NCI-H69 (cell line): ENCODE measurements at places on chromosomes 7 and 10.

GRCh38 chr7:96495751-96496216 lies 173.9 kb upstream of the SLC25A13 start:
- DNase-seq, result peak; percentile 99

DNA sequence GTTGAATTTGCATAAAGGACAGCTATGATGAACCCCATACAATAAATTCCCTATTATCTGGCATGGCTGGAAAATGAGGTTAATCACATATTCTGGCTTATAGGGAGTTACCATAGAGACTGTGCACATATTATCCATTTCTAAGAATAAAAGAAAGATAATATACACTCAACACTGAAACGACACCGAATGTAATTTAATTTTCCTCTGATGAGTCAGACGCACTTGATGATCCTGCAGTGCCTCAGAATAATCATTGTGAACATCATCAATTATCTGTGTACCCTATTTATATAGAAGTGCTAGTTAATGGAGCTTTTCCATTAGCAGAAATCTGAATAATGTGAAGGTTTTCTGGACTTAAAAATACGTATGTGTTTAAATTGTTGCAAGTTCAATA lies 60.2 kb downstream of the SGCE start:
- DNase-seq, result no peak

- no peak for DNase-seq
Observed at GRCh38 chr10:112741830-112742402, 208.1 kb upstream of the TCF7L2 start.

- DNase-seq, result no peak
Observed at GRCh38 chr7:83142365-83142764, 20.3 kb downstream of the PCLO start.

- peak; percentile 41 for DNase-seq
Observed at GRCh38 chr7:82789883-82790609, 346.5 kb upstream of the CACNA2D1 start.

- no peak for DNase-seq
Observed at GRCh38 chr7:150567169-150567568, at the start of gene GIMAP4. GIMAP4 (plus strand) TSS chr7:150567390; CDS start chr7:150569902, 2,512 bp downstream.

- peak; percentile 78 for DNase-seq
Observed at GRCh38 chr7:149005427-149006344, 22.6 kb downstream of the PDIA4 start.

DNA sequence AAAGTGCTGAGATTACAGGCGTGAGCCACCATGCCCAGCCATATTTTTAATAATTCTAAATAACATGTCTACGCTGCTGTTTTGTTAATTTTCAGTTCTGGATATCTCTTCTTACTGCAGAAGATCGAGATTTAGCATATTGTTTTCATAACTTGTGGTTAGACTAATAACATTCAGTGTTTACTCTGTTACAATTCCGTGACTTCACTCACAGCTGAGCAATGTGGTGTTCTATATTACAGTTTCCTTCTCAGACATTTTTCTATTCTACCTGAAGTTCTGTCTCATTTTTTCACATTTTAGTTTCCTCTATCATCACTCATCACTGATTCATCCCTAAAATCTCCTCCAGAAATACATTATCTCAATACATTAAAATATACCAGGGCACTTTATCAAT lies 10.9 kb downstream of the RNF32 start:
- no peak for DNase-seq

DNA sequence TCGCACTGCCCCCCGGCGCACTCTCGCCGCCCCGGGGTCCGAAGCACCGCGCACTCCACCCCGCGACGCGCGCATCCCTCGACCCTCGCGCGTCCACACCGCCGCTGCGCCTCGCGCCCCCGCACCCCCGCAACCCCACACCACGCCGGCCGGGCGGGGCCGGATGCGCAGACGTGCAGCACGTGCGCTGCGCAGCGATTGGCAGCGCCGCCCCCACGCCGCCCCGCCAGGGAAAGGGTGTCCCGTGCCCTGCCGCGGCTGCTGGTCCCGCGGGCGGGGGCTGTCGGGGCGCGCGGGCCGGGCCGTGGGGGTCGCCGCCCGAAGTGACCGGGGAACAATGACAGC lies 53.7 kb upstream of the KDM7A start:
- peak; percentile 67 for DNase-seq

DNA sequence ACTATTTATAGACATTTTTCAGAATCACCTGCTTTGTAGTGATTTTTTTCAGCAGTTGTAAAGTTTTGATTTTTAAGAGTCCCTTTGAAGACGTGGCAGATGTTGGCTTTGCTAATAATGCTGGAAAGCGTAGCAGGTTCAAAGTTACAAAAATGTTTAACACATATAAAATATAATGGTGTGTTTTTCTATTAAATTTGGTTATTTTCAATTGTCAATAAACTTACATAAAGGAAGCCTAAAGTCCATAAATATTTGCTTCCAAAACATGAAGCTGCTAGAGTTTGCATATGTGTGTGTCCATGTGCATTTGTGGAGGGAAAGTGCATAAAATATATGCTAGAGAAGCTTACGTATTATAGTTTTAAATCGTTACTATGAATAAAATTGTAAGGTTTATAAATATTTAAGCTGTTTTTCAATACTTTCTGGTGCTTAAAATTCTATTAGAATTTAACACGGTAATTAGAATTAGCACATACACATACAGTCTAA lies 3.7 kb downstream of the MEOX2 start:
- DNase-seq, result no peak

DNA sequence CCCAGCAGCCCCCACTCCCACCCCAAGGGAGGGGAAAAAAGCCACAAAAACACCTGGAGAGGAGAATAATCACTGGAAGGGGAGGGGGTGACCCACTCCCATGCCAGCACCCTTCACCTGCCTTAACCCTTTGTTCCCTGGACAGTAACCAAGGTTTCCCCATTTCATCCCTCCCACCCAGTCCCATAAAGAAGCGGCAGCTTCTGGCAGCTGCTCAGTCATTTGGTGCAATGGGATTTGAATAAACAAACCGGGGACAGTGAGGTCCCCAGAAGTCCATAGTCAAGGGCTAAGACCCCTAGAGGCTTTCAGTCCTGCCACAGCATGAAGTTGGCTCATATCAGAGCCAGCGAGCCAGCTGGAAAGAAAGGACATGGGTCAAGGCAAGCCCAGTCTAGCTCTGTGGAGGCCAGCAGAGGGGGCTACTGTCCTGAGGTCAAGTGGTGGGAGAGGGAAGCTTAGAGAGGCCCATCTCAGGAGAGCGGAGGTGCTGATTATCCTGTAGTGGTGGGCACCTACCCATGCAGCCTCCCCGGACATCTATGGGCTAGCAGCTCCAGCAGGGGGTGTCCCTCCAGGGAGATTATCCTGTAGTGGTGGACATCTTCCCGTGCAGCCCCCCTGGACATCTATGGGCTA lies 58.9 kb upstream of the LBX1 start:
- DNase-seq, result no peak

DNA sequence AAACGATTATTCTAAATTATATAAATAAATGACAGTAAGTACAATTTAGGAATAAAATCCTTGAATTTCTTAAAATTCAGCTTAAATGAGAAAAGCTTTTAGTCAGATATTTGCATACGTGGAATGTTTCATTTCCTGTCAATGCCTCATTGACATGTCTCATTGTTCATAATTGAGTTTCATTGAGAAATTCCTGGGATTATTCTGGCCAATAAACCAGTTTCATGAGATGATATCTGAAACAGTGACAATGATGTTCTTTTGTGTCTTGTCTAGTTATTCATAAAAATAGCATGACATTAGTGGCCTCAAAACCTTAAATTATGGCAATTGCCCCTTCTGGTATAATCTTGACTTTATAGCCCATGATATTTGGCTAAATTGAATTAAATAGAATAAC lies 95.8 kb downstream of the DKK1 start:
- DNase-seq, result no peak

DNA sequence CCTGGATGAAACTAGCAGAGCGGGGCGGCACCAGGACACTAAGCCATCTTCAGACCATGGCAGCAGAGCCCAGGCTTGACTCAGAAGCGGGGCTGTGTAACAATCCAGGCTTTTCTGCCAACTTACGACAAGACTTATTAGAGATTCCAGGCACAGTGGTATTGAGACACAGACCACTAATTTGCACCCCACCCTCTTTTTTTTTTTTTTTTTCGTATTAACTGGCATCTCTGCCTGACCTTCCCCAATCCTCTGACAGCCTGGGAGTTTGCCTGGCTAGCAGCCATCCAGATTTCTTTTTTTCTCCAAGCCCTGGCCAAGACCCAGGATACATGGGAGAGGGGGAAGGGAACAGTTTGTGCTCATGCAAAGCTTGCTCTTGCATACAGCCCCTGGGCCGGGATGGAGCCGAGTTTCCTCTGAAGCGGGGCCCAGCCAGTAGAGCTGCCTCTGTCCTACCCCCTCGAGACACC lies 182.4 kb downstream of the PLXNA4 start:
- no peak for DNase-seq

GRCh38 chr10:21496343-21497176 lies 28.9 kb downstream of the SKIDA1 start:
- peak; percentile 71 for DNase-seq

DNA sequence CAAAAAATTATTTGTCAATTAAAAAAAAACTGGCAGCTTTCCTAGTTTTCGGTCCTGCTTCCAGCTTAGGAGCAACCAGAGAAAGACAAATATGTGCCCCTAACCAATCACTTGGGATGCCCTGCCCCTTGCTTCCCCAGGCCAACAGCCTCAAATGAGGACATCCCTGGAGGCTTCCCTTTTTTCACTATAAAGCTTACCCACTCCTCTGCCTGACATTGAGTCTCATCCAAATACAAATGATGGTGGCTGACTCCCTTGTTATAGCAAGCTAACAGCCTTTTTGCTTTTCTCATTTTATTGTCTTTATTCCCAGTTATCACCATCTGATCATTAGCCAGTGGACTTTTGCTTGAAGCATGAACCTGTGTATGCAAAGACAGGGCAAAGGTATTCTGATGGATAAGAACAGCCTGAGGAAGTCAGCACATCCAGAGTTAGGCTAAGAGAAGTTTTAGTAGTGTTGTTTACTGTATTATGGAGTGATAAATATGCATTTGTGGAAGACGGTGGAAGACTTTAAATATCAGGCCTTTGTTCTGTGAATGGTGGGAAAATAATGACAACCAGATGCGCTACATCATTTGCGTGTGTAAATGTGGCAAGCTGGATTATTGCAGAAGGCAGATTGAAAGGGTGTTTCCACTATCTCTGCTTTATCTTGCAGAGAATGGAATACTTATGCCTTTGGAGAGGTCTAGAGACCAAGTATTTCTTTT lies 1.7 kb upstream of the CCM2 start:
- no peak for DNase-seq

- peak; percentile 79 for DNase-seq
Observed at GRCh38 chr10:95560278-95561176, 644 bp downstream of the SORBS1 start.

GRCh38 chr7:95577137-95577536 lies 19.2 kb downstream of the PDK4 start:
- no peak for DNase-seq
